ENCODE measurements at places on chromosomes 2 and 18. TPM values are rescaled to one million over a fixed set of nuclear protein-coding genes. Genes with fewer than 3 reads are reported as not detected.

DNA sequence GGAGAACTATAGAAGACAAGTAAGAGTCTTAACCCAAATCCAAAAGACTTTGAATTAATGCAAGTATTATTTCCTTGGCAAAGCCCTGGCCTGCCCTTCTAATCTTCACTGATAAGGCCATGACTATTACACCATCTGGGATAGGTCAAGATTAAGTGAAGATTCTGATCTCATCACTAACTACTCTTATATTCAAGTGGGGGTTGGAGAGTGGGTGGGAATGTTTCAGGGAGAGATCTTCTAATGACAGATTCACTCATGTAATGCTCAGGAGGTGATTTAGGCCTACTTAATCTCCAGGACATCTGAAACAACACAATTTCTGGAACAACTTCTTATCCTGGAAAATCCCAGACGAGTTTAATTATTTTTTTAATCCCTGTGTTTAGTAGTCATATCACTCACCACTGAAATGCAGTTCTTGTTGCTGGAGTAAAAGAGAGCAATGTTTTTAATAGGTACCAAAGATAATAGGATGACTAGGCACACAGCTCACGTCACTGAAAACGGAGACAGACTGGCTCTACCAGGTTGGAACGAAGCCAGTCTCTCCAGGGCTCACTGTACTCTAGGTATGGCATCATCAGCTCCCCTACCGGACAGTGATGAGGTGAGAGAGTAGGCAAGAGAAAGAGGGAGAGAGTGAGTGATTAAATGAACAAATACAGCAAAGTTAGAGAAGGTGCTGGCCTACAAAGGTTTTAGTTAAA, 133.1 kb downstream of the NCKAP5 start:
- no peak for DNase-seq

PRKAG3 gene
- not detected for total RNA-seq

DNA sequence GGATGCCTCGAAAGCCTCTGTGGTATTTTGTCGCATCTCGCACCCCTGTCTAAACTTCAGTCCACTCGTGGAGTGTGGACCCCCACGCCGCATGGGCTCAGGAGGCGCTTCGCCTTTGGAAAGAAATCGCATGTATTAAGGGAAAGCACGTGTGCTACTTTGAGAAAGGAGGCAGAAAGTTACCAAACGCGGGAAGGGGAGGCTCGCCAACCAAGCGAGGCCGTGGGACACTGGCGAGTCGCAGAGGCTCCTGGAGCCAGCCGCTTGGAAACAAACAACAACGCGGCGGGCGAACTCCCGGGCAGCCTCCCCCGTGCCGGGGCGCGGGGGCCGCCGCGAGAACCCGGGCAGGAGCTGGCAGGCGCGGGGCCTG, 455 bp upstream of the AGAP1 start:
- DNase-seq, result no peak

POTEC gene
- not detected for total RNA-seq

GRCh38 chr2:58686776-58687175, 445.7 kb upstream of the FANCL start:
- no peak for DNase-seq

DNA sequence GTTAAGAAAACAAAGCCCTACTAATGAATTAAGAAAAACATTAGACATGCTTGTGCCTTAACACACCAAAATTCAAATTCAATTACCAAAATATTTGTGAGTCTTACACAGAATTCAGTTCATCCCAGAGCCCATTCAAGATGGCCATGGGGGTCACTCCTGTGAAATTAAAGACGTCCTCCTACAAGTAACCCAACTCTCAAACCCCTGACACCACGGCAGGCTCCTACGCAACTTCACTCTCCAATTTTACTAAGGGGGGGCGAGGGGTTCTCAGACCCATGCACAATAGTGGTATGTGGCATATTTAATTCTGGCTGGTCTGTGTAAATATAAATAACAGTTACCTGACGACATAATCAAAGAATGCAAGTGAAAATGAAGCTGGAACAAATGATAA, 5.0 kb downstream of the ZNF516 start:
- no peak for DNase-seq

- no peak for DNase-seq
These were observed 29.3 kb upstream of the TWIST2 start for GRCh38 chr2:238818561-238818960.

DNA sequence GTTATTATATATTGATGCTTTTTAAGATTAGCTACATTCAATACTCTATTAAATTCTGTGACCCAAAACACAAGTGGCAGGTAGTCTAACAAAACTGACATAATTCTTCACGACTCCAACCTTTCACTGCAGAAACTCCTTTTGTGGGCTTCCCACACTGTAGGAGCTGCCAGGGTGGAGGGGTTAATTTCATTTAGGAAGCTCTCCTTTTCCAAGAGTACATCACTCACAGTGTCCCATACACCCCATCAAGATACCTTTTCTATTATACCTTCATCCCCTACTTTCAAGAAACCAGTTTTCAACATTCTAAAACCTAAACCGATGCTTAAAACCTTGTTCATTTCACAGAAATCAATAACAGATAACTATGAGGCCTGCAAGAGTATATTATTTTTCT, 825 bp downstream of the THUMPD2 start:
- no peak for DNase-seq

DNA sequence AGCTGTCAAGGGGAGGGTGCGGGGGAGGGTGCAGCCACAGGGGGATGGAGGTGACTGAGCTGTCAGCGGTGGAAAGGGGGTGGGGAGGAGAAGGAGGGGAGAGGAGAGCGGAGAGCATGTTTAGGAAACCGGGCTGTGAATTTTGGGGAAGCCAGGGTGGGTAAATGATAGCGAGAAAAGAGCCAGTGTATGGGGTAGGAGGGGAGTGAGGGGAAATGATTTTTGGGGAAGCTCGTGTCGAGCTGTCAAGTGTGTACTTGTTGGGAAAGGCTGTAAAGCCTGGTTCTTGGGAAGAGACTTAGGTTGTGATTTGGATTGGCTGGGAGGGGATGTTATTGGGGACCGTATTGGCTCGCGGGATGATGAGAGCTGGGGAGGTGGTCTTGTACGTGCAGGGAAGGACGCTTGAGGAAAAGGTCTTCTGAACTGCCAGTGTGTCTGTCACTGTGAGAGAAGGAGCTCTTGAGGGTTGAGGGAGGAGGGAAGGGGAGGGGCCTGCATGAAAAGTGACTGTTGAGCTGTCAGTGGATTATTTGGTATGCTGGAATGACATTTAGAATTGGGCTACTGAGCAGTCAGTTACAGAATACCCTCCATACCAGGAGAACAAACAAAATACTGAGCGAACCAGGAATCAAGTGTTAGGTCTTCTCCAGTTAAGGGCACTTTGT, 1.0 kb downstream of the UBR3 start:
- peak; percentile 31 for DNase-seq

ARHGEF33 gene
- total RNA-seq, result not detected

- DNase-seq, result no peak
These were observed 692 bp upstream of the WNT6 start for GRCh38 chr2:218858671-218859555.

GRCh38 chr2:44671276-44671675, 270.2 kb upstream of the SIX3 start:
- no peak for DNase-seq

LIMS4 gene
- total RNA-seq, result 4.0 TPM

GRCh38 chr2:150047620-150048222, 439.7 kb downstream of the RND3 start:
- no peak for DNase-seq

Data from CD4-positive, alpha-beta memory T cell (primary cell).